ENCODE measurements at places on chromosomes 7 and 10.
A peak's percentile ranks its signal among the peaks of the same experiment; 100 is the strongest.

DNA sequence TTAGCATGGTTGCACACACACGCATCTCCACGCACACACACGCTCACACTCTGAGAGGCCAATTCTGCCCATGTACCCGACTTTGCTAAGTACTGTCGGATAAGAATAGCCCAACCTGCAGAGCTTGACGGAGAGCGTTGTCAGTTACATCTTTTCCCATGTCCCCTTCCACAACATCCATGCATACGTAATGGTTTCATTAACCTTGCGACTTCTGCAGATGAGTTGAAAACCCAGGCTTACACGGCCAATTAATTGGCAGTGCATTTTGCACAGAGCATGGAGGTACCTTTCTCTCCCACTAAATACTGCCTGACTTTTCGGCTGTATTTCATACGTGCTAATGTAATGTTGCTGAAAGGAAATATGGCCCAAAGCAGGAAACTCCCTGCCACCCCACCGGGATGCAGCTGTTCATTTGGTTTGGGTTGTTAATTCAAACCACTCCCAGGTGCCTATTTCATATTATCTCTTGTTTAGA, 291.2 kb upstream of the HABP2 start:
- no peak for DNase-seq

DNA sequence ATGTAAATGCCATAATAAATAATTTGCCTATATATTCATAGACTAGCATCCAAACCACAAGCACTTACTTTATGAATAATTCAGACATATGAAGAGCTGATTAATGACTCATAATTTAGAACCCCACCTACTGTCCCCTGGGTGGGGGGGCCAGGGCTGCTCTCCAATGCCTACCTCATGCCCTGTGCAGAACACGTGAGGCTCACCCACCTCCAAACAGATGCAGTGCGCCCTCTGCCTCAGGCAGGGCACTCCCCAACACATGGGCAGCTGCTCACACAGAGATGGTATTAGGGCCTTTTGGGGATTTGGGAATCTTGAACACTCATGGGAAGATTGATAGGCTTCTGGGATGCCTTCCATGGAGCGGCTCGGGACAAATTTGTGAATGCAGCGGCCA, 75.1 kb upstream of the INSIG1 start:
- no peak for DNase-seq

- no peak for DNase-seq
Observed at GRCh38 chr10:89256340-89256739, 4.8 kb upstream of the LIPA start.

DNA sequence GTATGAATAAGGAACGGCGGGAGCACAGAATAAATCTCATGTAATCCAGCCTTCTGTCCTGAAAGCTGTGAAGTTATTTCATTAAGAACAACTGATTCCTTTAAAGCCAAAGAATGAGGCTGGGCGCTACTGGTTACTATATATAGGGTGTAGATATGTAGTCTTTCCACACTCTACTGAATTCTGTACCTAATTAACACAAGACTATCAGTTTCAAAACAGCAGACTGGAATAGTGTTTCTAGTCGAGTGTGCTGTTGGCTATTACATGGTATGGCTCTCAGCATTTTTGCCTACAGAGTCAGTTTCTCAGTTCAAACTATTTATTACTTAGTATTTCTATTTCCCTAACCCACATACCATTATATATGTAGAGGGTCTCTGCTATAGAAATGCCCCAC, 163.3 kb downstream of the THSD7A start:
- DNase-seq: no peak

DNA sequence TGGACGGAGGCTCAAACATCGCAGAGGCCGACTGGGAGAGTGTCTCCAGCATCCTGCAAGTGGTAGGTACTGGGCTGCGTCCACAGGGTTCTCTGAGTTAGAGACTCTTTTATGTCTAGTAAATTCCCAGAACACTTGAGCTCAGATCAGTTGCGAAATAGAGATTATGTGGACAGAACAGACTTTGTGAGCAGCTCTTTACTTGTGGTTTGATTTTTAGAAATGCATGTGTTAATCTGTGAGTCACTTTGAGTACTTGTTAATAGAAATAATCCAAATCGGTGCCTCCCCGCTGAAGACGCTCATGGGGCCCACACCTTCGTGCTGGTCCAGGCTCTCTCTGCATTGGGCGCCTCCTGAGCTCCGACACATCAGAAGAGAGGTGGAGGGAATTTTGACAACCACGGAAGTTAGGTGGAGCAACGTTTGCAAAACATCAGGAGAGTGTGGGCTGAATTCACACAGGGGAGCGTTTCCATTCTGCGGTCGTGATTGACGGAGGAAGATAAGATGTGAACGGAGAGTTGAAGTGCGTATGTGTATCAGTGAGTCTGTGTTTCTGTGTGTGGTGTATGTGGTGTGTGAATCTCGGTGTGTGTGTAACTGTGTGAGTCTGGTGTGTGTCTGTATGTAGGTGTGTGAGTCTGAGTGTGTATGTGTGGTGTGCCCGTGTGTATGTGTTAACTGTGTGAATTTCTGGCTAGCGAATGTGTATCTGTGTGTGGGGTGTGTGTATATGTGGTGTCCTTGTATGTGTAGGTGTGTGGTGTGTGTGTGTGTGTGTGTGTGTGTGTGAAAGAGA, 32.1 kb downstream of the PFKP start:
- DNase-seq: no peak

- DNase-seq: no peak
Observed at GRCh38 chr10:103445767-103446567, 6.2 kb downstream of the CALHM2 start.

GRCh38 chr10:32972460-32972859, 14.4 kb upstream of the ITGB1 start:
- no peak for DNase-seq

- no peak for DNase-seq
Observed at GRCh38 chr7:153188630-153189029, 429.1 kb downstream of the ACTR3B start.

GRCh38 chr10:131982185-131982756, 548 bp upstream of the BNIP3 start:
- no peak for DNase-seq

GRCh38 chr10:84665211-84665610, 336.8 kb downstream of the CCSER2 start:
- DNase-seq: no peak

DNA sequence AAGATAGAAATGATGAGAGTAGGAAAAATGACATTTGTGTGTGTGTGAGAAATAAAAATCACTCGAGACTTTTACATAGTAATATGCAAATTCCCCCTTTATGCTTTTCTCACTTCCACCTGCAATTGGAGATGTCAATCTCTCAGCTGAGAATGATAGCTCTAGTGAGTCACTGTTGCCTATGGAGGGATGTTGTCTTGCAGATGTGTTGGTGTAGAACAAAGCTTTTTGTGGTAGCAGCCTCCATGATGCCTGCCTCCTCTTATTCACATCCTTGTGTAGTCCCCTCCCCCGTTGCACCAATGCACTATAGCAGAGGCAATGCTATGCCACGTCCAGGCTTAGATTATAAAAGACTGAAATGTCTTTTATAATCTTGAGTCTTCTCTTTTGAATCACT, 33.8 kb downstream of the SPAG6 start:
- no peak for DNase-seq

- no peak for DNase-seq
Observed at GRCh38 chr7:11592699-11593098, 239.3 kb downstream of the THSD7A start.

DNA sequence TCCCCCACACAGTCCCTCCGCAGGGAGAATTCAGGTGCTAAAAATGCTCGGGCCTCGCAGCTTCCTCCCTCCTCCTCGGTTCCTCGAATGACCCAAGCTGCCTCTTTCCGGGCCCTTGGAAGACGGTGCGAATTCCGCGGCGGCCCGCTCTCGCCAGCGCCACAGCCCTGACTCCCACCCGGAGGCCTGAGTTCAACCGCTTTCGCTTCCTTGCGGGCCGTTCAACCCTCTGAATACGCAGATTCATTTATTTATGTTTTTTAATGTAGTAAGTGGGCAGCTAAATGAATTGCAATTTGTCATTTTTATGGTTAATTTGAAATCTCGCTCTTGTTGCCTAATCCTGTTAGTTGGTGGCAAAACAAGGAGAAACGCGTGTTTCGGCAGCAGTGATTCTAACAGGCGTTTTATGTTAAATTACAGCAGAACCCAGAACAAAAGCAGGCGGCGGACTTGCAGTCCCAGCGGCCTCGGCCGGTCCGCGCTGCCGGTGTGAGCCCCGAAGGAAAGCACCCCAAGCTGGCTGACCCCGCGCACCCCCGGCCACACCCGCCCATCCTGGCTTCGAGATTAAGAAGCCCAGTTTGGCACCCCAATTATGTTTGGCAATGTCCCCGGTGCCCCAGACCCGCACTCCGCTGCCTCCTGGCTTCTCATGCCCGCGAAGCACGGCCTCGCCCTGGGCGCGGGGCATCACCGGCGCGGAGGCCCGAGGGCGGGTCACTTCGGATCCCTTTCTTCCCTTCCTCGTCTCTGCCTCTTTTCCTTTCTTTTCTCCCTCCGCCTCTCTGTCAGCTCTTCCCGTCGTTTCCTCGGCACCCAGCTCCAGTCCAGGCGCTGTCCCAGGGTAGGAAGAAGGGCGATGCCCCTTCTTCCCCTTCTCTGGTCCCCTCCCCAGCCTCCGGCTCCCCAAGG, 75.9 kb downstream of the INSIG1 start:
- DNase-seq: peak; percentile 59

DNA sequence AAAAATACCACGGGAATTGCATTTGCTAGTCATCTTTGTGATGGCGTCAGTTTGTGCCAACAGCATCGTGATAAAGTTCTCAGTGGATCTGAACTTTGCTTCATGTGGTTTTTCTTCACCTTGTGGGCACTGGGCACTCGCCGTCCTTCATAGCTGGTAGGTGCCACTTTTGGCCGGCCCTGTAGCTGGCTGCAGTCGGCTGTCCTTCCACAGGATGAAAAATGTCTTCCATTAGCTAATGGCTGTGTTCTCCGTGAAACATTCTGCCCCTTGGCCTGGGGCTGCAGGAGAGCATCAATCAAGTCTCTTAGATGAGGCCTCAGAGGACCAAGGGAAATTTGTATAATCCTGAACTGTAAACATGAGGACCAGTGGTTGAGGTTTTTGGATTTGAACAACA, 145.3 kb downstream of the DYNC1I1 start:
- no peak for DNase-seq

- peak; percentile 15 for DNase-seq
Observed at GRCh38 chr7:111952783-111953182, 253.4 kb downstream of the DOCK4 start.

GRCh38 chr10:85851325-85851724, 515.3 kb downstream of the GRID1 start:
- no peak for DNase-seq

- DNase-seq: no peak
Observed at GRCh38 chr10:113044016-113044755, 94.1 kb downstream of the TCF7L2 start.

DNA sequence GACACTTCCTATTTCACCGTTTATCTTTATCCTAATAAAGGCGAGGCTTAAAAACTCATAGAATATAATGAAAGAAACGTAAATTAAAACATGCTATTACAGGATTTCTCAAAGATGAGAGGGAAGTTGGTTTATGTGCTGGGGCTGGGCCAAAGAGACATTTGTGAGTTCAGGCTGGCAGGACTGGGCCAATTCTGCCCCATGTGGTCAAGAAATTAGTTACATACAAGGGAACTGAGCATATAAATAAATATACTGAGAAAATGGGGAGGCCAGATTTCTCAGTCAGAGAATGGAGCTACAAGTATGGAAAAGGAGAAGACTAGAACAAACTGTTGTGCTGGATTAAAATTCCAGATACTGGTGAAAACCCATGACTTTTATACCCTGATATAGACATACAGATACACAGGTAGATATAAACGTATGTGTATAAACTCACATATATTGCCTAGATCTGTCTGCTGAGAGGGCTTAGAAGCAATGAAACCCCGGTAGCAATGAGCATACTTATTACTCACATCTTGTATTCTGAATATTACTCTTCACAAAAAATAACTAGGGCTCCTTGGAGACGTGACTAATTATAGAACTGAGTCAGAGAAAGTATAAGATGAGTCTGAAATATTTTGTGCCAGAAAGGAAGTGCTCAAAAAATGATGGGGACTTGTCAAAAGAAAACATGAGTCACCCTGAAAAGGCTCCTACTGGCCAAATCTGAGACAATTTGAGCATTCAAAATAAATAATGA, 155.7 kb upstream of the FGFR2 start:
- DNase-seq: no peak

DNA sequence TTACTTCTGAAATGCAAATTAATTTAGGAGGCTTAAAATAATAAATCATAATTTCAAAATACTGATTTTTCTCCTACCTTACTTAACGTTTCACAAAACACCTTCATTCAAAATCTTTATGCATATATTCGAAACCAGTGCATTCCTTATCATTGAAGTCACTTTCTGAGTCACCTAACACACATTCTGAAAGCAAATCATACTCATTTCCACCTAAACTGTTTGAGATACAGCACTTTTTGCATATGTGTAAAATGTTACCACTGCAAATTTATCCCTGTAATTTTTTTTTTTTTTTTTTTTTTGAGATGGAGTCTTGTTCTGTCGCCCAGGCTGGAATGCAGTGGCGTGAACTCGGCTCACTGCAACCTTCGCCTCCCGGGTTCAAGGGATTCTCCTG, 15.7 kb downstream of the PPP3CB start:
- DNase-seq: peak; percentile 55

GRCh38 chr10:86413046-86413728, 46.6 kb upstream of the GRID1 start:
- no peak for DNase-seq

DNA sequence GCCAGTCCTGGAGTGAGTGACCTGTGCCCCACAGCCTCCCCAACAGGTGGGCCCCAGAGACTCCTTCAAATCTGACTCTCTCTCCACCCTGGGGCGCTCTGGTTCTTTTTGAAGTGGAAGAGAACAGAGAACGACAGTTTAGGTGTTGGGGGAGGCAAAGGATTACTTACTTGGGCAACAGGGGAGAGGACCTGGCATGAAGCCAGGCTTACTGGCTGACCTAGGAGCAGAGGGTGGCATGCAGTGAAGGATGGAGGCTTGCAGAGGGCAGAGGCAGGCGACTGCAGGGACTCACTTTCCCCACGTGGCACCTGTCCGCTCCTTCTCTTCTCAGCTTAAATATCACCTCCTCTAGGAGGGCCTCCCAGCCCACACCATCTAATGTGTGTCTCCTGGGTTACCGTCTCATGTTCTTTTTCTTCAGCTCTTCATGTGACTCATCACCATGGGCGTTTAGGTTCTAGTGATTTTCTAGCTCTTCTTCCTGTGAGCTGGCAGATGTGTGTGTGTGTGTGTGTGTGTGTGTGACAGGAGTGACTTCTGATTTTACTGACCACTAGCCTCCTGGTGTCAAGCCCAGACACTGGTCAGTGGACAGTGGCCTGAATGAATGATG, 15.5 kb downstream of the LZTS2 start:
- no peak for DNase-seq

- no peak for DNase-seq
Observed at GRCh38 chr7:158239290-158239981, 348.2 kb downstream of the PTPRN2 start.

DNA sequence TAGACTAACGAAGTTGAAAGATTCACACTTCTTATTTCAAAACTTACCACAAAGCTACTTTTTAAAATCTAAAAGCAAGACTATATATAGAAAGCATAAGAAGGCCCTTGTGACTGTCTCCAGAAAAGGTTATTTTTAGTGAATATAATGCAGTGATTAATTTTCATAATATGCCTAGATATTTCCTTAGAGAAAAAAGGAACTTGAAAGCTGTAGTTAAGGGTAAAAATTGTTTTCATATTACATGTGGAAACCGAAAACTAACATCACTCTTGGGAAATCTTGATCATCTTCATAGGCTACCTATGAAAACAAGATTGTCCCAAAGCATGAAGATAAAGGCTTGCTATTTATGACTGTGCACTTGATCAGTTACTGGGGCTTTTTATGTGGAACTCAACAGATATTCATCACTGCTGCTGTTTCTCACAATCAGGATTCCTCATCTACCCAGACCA, 223.2 kb downstream of the SH2D4B start:
- no peak for DNase-seq

All from mesendoderm (in vitro differentiated cells).